T follicular helper cell (primary cell): ENCODE measurements at places on chromosomes 2 and 18.

GRCh38 chr18:23105581-23106219, 29.6 kb upstream of the CABLES1 start:
- no peak for DNase-seq

GRCh38 chr18:41996020-41996419, 41.0 kb downstream of the PIK3C3 start:
- DNase-seq, result no peak

- DNase-seq, result no peak
Observed at GRCh38 chr2:170715932-170716777, 1.0 kb downstream of the SP5 start.

GRCh38 chr2:157168501-157168900, 89.0 kb upstream of the GALNT5 start:
- DNase-seq, result no peak

- no peak for DNase-seq
Observed at GRCh38 chr2:54983345-54984220, 66.7 kb downstream of the RTN4 start.
